RWPE1 (cell line): ENCODE measurements at places on chromosomes 3 and 15.

DNA sequence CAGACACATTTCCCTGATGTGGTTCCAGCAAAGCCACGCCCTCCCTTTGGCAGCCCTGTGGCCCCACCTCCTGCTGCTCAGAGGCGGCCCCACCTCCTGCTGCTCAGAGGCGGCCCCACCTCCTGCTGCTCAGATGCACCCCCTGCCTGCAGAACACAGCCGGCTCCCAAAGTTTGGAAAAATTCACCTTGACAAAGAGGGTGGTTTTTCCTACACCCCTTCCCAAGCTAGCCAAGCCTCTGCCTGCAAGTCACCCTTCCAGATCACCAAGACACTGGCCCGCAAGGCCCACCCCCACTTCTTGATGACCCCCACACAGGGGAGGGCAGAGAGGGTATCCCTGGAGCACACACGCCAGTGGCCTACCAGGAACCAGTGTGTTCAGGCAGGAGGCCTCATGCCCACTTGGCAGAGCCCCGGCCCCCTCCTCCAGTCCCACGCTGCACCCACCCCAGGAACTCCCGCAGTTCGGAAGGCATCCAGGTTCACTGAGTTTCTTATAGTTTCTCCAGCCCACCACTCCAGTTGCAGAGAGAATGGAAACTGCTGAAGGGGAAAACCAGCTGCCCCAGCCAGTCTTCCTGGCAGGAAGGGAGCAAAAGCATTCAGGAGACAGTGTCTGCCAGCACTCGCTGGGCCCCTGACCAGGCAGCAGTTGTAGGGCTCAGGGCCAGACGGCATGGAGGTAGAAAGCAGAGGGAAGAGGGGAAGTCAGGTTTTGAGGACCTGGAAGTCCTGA lies 2.3 kb upstream of the HAPLN3 start:
- DNase-seq, result peak; percentile 90

DNA sequence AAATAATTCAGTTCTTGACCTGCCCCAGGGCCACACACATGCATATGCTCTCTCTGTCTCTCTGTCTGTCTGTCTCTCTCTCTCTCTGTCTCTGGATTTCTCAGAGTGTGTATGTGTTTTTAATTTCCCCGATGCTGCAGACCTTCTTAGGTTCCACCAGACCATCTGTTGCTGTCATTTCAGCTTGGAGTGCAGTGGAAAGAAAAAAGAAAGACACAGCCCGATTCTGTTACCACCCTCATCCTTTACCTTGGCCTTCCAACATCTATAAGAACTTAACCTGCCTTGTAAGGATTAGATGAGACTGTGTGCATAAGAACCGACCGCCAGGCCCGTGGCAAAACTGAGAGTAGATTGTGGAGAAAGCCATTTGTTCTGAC lies 9.7 kb upstream of the PGPEP1L start:
- DNase-seq, result no peak

DNA sequence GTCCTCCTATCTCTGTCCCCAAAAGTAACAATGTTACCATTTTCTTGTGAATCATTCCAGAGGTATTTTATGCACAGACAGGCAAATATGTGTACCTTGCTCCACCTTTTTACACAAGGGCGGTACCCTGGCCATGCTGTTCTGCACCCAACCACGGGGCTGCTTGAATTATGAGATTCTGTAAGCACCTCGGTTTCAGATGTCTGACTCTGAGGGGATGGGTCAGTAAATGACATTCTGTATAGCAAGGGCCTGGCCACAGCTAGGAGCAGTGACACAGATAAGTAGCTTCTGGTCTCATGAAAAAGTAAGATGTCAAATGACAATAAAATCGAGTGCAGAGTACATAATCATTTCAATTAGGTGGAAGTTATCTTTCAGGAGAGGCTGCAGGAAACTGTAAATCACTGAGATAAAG lies 30.4 kb upstream of the FLNB start:
- peak; percentile 44 for DNase-seq

DNA sequence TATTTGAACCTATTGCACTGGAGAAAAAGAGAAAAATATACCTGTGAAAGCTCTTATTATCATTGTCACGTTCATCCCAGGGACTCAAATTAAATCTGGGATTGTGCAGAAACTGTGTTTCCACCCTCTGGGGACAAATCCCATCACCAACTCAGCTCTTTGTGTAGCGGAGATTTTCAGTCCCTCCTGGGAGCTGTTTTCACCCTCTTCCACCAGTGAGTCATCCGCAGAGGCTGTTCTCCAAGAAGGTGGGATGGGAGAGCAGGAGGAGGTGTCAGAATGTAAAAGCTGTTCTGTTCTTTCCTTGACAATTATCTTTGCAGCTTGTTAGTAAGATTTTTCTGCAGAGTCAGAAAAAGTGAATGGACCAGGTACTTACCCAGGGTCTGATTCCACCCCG lies 28.0 kb downstream of the SV2B start:
- no peak for DNase-seq

DNA sequence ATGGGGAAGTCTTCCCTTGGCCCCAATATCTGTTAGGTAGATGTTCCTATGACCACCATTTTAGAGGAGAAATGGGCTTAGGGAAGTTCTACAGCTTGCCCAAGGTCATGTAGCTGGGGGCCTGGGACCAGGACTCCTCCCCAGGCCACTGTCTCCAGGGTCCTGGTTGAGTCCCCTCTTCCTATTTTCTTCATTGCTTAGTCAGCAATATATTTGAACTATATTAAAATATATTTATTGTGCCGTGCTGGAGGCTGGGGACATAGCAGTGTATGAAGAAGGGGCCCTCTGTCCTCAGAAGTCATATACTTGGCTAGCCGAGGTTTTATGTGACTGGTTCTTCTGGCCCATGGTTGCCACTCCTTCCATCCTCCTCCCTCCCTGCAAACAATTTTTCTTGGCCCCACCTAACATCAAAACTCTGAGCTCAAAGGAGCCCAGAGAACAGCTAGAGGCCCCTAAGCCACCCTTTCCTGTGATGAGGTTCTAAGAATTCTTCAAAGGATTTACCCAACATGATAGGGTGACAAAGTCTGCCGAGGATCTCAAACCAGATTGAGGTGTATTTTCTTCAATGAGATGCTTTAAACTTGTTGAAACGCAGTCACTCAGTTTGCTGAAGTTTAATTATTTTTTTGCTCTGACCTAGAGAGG lies 121.2 kb upstream of the RASGRP1 start:
- DNase-seq, result no peak

GRCh38 chr15:29636140-29636539 lies 186.1 kb downstream of the TJP1 start:
- DNase-seq, result no peak

DNA sequence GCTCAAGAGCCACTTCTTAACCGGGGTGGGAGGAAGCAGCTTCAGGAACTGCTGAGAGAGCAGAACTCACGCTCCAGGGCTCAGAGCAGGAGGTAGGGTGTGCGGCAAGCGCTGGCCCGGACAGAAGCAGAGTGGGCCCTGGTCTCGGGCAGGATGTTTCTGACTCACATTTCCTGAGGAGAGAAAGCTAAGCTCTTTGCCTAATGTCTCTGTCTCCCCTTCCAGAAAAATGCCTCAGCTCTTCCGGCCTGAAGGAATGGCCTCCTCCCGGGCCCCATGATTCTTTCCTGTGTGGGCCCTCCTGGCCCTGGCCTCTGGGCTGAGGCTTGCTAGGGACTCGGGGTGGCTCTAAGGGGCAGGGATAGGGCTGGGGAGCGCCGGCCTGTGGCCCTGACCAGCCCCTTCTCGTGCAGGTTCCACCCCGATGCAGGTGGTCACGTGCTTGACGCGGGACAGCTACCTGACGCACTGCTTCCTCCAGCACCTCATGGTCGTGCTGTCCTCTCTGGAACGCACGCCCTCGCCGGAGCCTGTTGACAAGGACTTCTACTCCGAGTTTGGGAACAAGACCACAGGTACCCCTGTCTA lies 4.1 kb upstream of the STAB1 start:
- DNase-seq, result no peak

GRCh38 chr15:96347181-96348111 lies 16.9 kb downstream of the NR2F2 start:
- no peak for DNase-seq

DNA sequence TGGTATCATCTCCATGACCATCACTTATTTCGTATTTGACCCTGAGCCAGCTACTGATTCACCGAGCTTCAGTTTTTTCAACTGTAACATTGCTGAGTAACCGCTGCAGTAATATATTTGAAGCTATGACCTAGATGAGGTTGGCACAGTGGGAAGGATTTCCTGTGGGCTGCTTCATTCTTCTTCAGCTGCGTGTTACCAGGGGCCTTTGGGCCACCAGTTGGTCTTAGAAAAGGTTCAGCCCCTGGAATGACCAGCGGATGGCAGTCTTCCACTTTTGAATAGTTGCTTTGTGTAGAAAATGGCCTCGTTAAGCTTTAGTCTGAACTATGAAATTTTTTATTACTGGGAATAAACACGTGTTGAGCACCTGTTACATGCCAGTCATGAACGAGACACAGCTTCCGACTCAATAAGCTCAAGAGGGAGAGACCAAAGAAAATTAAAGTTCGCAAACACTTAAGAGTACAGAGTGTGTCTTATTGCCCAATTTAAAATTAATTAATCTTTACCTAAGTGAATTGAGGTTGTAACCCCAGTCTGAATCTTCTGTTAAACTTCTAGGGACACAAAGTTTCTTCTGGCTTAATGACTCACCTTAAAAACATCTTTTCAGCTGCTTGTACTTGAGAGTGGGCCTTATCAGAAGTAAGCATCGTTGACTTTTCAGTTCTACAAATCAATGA lies 57.6 kb upstream of the NR2E3 start:
- DNase-seq, result peak; percentile 67

GRCh38 chr15:39878406-39878785 lies 41.7 kb downstream of the GPR176 start:
- DNase-seq, result no peak
